ENCODE measurements at places on chromosomes 5 and 9. TPM values are rescaled to one million over a fixed set of nuclear protein-coding genes. Genes with fewer than 3 reads are reported as not detected.

The PCDHGA5 gene
- 0.15 TPM for total RNA-seq

The PCDHB6 gene
- not detected for total RNA-seq

The PPIC gene
- 16.8 TPM for total RNA-seq

The TRIM7 gene
- 7.6 TPM for total RNA-seq

The FAM240B gene
- not detected for total RNA-seq

The UNC13B gene
- total RNA-seq: 11.3 TPM

The EPB41L4B gene
- total RNA-seq: 0.45 TPM

The EDIL3 gene
- 11.1 TPM for total RNA-seq

The SHOC1 gene
- under 0.01 TPM for total RNA-seq

The LOX gene
- 46.7 TPM for total RNA-seq

The TAF1L gene
- total RNA-seq: not detected

All from bronchus fibroblast of lung (primary cell).